ENCODE measurements at places on chromosomes 3 and 15.

GRCh38 chr3:115553796-115554486, 69.4 kb upstream of the GAP43 start:
- DNase-seq, result no peak

- DNase-seq, result no peak
Observed at GRCh38 chr15:35738370-35738769, 192.4 kb upstream of the DPH6 start.

DNA sequence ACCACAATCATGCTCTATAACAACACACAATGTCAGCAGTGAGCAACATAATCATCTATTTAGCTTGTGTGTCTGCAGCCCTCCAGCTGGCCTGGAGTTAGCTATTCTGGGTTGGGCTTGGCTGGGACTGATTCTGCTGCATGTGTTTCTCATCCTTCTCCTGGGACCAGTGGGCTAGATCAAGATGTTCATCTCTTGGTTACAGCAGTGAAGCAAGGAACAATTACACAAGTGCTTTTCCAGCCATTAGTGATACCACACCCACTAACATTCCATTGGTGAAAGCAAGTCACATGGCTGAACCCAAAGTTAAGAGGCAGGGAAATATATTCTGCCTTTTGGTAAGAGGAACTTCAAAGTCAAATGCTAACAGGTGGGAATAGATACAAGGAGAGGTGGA, 14.6 kb downstream of the NUDT16 start:
- no peak for DNase-seq

DNA sequence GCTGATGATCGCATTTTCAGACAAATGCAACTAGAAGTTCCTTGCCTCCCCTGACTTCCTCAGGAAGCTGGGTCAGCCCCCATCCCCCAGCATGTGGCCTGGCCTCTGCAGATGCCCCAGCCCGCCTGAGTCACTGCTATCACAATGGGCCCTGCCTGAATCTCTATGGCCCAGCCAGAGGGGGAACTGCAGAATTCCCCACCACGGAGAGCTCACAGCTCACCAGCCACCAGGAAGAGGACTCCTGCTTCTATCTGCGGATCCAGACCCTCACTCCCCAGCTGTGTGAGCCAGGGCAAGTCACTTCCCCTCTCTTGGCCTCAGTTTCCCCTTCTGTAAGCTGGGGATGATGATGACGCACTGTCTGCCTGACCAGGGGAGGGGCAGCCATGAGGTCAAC, 6.9 kb downstream of the PLXND1 start:
- no peak for DNase-seq

DNA sequence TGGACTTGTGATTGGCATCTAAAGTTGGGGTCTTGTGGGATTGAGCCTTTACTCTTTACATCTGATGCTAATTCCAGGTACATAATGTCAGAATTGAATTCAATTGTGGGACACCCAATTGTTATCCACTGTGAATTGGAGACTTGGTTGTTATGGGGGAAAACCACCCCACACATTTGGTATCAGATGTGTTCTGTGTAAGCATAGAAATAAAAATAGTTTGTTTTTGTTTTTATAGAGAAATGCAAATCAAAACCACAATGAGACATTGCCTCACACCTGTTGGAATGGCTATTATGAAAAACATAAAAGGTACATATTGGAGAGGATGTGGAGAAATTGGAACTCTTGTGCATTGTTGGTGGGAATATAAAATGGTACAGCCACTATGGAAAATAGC, 58.5 kb downstream of the CPA3 start:
- DNase-seq, result no peak

GRCh38 chr3:111547631-111548030, 5.6 kb downstream of the CD96 start:
- DNase-seq, result no peak

GRCh38 chr15:80811781-80812315, 32.7 kb downstream of the CEMIP start:
- no peak for DNase-seq

- no peak for DNase-seq
Observed at GRCh38 chr3:133712017-133712416, 34.2 kb upstream of the TF start.

- DNase-seq, result no peak
Observed at GRCh38 chr3:99753268-99753975, 64.2 kb upstream of the CMSS1 start.

DNA sequence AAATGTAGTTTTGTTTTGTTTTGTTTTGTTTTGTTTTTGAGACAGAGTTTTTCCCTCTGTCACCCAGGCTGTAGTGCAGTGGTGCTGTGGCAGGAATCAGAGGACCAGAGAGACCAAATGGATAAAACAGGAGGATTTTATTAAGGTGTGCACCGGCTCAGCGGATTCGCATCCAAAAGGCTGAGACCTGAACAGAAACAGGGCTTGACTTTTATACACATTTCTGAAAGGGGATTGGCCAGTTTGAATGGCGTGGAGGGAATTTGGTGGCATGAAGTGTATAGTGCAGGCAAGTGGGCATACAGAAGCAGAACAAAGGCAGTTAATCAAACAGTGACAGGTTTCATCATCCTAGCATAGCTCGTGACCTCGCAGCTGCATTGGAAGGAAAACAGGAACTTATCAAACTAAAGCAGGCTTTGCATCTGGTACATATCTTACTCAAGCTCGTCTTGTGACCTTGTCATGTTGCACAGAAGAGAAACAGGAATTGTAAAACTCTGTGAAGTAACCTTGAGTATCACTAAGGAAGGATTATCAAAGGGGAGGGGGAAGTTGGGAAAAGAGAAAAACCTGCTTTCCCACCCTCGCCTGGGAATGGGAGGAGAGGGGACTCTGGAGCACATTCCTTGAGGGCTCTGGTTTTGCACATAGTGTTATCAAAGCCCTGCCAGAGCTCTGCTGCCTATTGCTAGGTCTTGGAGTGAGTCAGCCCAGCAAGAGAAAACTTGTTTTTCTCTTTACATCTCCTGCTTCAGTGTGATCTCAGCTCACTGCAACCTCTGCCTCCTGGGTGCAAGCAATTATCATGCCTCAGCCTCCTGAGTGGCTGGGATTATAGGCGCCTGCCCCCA, 38.5 kb downstream of the C3orf62 start:
- no peak for DNase-seq

- no peak for DNase-seq
Observed at GRCh38 chr3:118587847-118588246, 446.8 kb downstream of the IGSF11 start.

GRCh38 chr15:88714782-88715372, 76.1 kb downstream of the ISG20 start:
- DNase-seq, result no peak

GRCh38 chr3:62559831-62560445, 186.6 kb upstream of the FEZF2 start:
- DNase-seq, result no peak

DNA sequence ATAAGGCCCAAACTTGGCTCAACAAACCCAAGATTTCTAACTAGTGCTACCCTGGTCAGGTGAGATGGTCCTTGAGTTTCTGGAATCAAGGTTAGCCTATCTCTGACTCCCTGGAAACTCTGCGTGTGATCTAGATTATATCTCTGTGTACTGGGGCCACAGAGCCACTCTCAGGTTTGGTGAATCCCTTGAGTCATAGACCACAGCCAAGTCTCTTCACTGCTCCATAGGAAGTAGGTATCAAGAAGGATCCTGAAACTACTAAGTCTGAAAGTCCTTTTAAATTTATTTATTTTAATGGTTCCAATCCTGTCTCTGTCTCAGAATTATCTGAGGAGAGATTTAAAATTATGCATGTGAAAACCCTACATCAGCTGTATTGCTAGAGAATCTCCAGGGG, 99.1 kb downstream of the TUSC7 start:
- DNase-seq, result no peak

GRCh38 chr15:78055919-78056713, 21.4 kb downstream of the TBC1D2B start:
- no peak for DNase-seq

GRCh38 chr3:8762607-8763377, 6.6 kb downstream of the OXTR start:
- no peak for DNase-seq

DNA sequence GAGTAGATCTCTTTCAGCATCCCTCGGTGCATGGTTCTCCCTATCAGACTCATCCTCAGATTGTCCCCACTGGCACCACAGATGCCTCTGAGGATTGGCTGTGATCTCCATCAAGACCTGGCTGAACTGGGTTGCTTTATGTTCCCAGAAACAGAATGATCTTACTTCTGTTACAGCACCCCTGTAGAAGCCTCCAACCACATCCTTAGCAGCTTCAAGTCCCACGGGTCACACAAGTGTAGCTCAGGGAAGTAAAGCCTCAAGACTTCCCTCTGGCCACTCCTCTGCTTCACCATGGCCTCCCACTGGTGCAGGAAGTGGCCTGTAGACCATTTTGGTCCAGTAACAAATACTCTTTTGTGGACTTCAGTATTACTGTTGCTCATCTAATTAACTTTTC, 566.4 kb upstream of the SUCLG2 start:
- no peak for DNase-seq

DNA sequence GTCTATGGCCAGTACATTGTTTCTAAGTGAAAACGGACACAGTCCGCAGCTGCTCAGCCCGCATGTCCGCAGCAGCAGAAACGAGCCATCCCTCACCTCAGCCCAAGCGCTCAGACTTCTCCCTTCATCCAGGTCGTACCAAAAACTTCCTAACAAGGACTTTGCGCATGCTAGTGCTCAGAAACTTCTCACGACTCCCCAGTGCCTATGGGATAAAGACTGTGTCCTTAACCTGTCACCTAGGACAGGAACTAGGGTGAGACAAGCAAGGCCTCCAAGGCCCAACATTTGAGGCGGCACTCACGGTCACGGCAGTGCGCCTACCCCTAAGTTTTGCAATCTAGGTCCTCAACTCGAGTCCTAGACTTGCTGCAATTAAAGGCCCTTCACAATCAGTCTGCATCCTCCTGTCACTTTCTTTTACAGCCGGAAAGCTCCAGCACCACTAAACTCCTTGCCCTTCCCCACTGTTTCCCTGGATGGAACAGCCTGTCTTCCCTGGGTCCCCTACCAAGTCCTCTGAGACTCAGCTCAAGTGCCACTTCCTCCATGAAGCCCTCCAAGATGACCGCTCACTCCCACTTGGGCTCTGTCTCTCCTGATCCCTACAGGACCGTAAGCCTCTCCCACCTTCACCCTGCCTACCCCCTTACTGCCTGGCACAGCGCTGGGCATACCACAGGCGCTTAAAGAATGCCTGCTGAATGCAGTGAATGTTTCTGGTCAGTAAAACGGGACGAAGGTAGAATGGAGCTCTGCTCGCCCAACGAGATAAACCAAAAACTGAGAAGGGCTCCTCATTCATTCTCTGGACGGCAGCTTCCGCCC, 1.2 kb downstream of the CLN6 start:
- DNase-seq, result no peak
